Left kidney (tissue), 8 donors: ENCODE measurements at places on chromosomes 16 and 17.

DNA sequence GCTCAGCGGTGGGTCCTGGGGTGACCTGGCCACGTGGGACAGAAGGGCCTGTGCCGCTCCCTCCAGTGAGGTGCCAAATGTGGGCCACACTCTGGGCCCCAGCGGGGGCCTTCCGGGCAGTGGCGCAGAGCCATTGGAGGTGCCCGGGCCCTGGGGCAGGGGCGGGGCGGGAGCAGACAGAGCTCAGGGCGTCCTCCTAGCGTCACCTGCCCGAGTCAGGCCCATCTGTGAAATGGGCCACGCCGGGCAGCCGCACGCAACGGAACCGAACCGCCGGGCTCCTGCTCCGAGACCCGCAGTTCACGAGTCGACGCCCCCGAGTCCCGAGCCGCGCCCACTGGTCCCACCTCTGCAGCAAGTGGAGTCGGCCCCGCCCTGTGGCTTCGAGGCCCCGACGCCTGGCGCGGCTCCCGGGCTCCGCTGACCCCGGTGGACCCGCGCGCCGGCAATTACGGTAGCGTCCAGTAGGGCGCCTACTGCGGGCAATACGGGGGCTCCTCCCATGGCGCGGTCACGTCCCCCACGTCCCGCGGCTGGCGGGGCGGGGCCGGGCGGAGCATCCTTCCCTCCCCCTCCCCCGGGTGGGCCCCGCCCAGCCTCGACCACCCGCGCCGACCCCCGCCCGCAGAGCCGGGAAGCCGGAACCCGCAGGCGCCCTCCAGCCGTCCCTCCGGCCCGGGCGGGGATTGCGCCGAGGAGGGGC, 1.9 kb downstream of the SLC16A3 start:
- DNase-seq = no peak

- DNase-seq = peak; percentile 58
Observed at GRCh38 chr17:66834919-66835454, at the start of gene CACNG5. CACNG5 (plus strand) TSS chr17:66835117; CDS start chr17:66877333, 42,216 bp downstream.

GRCh38 chr17:2090804-2091534, 36.1 kb downstream of the HIC1 start:
- peak; percentile 75 for DNase-seq

DNA sequence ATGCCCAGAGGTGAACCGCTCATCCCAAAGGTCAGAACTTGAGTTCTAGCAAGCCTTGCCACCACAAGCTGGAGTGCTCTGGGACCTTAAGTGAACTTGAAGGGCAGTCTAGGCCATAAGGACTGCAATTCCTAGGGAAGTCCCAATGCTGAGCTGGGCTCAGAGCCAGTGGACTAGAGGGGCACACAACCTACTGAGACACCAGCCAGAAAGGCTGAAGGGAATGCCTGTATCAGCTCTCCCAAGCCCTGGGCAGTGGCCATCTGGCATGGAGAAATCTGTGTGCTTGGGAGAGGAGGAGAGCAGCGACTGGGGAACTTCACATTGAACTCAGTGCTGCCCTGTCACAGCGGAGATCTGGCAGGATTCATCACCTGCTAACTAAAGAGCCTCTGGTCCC, 201.3 kb downstream of the CEP112 start:
- DNase-seq = no peak

DNA sequence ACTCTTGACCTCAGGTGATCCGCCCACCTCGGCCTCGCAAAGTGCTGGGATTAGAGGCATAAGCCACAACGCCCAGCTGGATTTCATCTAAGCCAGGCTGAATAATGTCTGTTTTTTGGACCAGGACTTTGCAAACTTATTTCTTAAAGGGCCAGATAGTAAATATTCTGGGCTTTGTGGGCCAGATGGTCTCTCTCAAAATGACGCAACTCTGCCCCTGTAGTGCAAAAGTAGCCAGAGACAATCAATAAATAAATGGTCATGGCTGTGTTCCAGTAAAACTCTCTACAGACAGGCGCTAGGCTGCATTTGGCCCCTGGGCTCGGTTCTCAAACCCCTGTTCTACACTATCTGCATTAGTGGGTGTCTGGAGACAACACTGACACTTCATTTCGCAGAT, 121.9 kb upstream of the CDH13 start:
- DNase-seq = peak; percentile 41

DNA sequence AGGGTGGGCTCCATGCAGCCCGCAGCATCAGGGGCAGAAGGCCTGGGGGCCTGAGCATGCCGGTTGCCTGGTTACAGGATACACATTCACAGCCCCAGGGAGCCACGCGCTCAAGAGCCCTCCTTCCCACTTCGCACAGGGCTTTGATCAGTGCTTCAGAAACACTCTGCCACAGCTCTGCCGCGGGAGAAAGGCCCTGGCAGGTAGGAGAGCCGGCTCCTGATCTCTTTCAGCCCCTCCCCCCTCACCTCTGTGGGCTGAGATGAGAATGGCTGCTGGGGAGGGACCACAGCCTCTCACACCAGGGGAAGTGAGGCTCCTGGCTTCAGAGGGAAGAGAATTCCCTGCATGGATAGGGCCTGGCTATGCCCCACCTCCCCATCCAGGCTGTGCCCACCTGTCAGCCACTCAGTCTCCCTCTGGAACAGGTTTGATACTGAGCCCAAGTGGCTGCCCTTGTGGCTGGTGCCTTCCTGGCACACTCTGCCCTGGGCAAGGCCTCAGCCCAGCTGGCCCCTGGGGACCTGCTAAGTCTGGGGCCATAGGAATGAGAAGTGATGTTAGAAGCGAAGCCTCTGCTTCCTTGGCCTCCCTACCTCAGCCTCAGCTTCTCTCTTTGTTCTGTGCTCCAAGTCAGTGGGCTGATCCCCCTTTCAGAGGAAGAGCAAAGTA, 8.6 kb downstream of the DOK4 start:
- DNase-seq = no peak

DNA sequence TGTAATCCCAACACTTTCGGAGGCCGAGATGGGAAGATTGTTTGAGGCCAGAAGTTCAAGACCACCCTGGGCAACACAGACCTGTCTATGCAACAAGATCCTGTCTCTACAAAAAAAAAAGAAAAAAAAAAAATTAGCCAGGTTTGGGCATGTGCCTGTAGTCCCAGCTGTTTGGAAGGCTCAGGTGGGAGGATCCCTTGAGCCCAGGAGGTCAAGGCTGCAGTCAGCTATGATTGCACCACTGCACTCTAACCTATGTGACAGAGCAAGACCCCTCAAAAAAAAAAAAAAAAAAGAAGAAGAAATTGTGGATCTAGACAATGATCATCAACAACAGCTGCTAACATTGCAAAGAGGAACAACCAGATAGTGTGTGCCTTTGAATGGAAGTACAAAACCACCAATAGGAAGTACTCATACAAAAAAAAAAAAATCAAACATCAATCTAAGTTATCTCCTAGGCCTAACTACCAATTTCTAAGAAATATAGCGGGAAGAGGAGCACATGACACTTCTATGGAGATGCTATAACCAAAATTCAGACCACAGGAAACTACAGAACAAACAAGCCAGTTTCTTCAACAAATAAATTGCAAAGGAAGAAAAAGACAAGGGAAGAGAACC, 258.7 kb downstream of the MRTFB start:
- DNase-seq = no peak

DNA sequence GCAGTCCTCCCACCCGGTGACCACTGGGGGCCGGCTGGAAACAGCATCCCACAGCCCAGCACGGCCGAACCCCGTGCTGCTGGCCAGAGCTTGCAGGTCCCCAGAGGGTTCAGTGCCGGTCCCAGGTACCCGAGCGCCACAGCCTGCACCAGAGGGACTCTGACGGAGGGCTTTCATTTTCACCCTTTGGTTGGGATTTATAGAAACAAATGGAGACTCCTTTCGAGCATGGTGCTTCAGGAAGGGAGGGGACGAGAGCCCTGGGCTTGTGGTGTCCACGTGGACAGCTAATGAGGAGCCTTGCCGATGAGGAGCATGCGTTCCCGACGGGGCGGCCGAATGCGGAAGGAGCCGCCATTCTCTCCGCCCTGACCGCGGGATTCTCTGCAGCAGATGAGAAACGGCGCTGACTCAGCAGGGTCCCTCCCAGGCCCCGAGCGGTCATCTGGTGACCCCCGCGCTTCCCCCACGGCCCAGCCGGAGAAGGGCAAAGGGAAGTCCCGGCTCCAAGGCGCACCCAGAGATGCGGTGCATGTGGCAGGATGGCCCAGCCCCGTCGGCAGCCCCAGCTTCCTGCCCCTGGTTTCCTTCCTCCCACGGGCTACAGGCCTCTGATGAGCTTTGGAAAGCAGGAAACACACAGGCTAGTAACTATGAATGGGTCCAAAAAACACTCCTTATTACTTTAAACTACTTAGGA, 9.8 kb downstream of the SLC38A10 start:
- no peak for DNase-seq

DNA sequence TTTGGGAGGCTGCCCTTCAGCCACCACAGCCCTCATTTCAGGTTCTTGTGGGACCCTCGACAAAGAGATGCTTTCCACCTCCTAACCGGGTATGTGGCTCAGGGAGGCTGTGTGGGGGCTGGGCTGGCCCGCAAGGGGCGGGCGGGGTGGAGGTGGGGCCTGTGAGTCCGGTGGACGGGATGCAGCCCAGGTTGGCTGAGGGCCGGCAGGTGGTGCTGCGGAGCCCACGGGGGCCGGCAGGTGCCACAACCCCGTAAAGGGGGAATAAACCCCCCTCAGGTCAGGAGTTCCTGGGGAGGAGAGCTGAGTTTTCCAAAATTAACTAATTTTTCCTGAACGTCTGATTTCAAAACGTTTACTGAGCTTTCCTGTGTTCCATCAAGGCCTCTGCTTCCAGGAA, 4.9 kb upstream of the CIAO3 start:
- no peak for DNase-seq

GRCh38 chr16:28531777-28532744, 6.7 kb downstream of the NUPR1 start:
- DNase-seq = no peak

- no peak for DNase-seq
Observed at GRCh38 chr17:48892940-48893645, 506 bp downstream of the ATP5MC1 start.

DNA sequence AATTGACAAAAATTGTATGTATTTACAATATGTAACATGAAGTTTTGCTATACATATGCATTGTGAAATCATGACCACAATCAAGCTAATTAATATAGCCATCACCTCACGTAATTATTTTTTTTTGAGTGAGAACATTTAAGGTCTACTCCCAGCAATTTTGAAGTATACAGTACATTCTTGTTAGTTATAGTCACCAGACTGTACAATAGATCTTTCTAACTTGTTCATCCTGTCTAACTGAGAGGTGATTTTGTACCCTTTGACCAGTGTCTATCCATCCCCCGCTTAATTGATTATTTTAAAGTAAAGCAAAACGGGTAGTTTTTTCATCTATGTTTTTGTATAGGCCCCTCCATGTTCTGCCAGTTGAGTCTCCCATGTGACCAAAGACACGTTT, 30.3 kb downstream of the NTN1 start:
- no peak for DNase-seq

GRCh38 chr17:10622617-10623485, 34.3 kb downstream of the MYH3 start:
- no peak for DNase-seq

- no peak for DNase-seq
Observed at GRCh38 chr16:30621765-30622164, 11.6 kb upstream of the ZNF689 start.

DNA sequence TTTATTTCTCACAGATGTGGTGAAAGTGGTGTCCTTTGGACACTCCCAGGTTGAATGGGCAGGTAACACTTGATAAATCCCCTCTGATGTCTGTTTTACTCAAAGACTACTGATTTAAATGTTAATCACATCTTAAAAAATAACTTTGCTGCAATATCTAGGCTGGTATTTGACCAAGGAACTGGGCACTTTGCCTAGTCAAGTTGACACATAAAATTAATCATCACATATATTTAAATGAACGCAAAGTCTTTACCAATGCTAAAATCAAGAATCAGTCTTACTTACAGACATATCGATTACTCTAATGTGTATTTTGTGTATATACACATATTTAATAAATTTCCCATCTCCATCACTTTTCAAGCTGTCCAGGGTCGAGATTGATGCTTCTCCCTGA, 7.0 kb downstream of the MT2A start:
- DNase-seq = no peak

GRCh38 chr16:87042551-87043230, 274.5 kb downstream of the C16orf95 start:
- DNase-seq = no peak

DNA sequence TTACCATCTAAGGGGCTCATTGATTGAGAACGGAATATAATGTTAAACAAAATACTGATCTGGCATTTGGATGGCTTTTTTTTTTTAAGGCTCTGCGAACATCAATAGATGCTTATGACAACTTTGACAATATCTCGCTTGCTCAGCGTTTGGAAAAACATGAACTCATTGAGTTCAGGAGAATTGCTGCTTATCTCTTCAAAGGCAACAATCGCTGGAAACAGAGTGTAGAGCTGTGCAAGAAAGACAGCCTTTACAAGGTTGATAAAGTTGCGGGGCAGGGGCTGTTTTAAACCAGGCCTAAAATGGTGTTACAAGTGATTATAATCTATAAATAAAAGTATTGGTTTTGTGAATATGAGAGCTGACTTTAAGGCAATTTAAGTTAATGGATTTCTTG, 22.3 kb downstream of the PTRH2 start:
- DNase-seq = no peak

- DNase-seq = no peak
Observed at GRCh38 chr16:84239909-84240308, at the start of gene KCNG4. KCNG4 (minus strand) TSS chr16:84240012; CDS start chr16:84237485, 2,527 bp downstream.

- DNase-seq = no peak
Observed at GRCh38 chr16:722835-723633, 2.1 kb downstream of the ANTKMT start.

DNA sequence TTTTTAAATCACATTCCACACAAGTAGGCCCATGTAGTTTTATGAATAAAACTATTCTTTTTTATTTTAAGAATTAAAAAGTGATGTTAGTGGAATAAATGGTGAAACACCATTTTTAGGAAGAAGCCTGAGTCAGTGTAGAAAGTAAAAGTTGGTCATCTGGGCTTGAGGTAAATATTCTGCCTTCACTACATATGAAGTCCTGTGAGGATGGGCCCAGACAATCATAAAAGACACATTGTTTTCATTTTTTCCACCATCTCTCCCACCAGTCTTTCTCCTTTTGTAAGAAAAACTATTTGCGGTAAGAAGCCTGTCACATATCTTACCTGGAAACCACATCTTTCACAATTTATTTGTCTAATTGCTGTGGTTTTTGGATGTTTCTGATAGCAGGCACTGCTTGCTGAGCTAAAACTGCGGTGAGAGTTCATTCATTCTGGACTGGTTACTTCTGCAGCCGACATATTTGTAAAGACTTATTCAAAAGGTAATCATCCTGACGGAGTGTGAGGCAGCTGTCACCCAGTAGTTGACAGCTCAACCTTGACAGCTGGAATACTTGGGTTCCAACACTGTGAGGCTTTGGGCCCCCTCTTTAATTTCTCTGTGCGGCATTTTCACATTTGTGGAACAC, 10.6 kb upstream of the RFFL start:
- no peak for DNase-seq

DNA sequence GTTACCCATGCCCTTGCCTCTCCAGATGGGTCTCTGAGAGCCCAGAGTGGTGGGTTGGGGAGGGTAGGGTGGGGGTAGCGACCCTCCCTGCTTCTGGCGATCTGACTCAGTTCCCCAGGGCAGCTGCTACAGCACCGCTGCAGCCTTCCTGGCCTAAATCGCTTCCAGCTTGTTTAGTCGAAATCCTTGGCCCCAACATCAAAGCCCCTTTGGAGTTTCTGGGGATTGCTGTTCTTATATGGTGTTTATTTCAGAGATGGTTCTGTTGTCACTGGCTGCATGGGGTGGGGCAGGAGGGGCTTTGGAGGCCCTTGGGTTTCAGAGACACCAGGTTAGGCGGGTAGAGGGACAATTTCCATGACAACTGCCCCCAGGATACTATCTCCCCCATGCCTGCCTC, 35.9 kb downstream of the FZD2 start:
- no peak for DNase-seq
